ENCODE measurements at places on chromosomes 16 and 17. TPM values are rescaled to one million over a fixed set of nuclear protein-coding genes. Genes with fewer than 3 reads are reported as not detected.
A peak's percentile ranks its signal among the peaks of the same experiment; 100 is the strongest.

DNA sequence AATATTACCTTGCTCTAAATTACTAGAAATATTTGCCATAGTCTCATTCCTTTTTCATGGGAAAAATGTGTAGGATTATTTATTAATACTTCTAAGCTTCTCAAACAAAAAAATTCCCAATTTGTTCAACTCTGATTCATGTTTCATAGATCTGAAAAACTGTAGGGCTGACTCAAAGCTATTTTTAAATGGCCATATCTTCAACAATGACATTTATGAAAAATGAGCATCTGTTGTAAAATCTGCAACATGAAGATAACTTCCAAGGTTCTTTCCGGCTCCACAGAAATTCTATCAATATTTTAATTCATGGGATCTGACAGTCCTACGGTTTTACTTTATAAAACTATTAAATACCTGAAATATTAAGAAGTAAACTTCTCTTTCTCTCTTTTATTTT is 192.7 kb upstream of the KCNJ16 start:
- no peak for DNase-seq

DNA sequence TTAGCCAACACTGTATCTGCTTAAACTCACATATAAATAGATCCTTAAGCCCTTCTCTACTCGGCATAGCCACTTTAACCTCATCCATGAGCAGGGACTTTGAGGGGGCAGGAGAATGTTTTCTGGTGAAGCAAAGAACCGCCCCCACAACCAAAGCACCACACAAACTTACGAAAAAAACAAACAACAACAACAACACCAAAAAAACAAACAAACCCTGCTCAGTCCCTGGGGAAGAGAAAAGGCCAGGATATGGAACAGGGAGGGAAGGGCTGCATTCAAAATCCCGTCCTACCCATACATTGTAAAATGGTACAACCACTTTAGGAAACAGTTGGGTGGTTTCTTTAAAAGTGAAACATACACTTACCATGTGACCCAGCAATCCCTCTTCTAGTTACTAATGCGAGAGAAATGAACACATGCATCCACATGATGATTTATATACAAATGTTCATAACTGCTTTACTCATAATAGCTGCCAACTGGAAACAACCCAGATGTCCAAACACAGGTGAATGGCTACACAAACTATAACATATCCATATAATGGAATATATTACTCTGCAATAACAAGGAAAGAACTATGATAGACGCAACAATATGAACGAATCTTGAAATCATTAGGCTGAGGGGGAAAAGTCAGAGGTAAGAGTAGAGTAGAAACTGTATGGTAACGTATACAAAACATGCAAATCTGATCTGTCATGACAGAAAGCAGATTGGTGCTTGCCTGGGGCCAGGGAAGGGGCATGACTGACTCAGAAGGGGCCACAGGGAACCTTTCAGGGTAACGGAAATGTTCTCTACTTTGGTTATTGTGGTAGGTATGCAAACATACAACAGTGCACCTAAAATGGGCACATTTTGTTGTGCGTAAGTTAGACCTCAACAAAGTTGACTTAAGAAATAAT is 37.7 kb upstream of the TOB1 start:
- DNase-seq: no peak

- DNase-seq: no peak
Measured at GRCh38 chr17:59893676-59894100, 767 bp downstream of the RPS6KB1 start.

GRCh38 chr17:16516594-16517051 is 24.6 kb upstream of the LRRC75A start:
- DNase-seq: no peak

DNA sequence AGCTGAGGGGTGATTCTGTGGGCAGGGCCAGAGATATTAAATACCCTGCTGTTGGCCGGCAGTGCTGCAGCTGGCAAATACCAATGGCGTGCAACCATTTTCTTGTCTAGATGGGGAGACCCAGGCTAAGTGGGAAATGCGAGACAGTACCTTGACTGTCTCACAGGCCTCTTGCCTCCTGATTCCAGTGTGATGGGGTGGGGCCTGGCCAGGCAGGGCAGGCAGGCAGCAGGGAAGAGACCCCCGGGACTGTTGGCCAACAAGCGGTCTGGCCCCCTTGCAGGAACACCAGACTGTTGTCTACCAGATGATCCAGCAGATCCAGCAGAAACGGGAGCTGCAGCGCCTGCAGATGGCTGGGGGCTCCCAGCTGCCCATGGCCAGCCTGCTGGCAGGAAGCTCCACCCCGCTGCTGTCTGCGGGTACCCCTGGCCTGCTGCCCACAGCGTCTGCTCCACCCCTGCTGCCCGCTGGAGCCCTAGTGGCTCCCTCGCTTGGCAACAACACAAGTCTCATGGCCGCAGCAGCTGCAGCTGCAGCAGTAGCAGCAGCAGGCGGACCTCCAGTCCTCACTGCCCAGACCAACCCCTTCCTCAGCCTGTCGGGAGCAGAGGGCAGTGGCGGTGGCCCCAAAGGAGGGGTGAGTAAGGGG is 5.7 kb upstream of the CISD3 start:
- no peak for DNase-seq

DNA sequence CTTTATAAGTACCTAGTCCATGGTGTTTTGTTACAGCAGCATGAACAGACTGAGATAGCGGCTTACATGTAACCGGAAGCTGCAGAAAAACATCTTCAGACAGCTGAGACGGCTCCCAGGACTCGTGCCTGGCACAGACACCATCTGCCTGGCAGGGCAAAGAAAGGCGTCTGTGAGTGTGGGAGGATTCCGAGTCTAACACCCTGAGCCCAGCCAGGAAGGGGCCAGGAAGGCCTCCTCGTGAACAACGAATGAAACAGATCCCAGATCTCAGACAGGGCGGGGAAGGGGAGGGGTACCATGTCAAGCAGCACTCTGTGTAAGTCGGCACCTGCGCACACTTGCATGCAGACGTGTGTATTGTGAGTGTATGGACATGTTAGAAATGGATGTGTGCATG is 4.4 kb upstream of the CSNK1D start:
- no peak for DNase-seq

- DNase-seq: no peak
Measured at GRCh38 chr17:74521701-74522201, 9.5 kb downstream of the CD300LB start.

- DNase-seq: no peak
Measured at GRCh38 chr17:42197564-42198156, 3.4 kb upstream of the GHDC start.

DNA sequence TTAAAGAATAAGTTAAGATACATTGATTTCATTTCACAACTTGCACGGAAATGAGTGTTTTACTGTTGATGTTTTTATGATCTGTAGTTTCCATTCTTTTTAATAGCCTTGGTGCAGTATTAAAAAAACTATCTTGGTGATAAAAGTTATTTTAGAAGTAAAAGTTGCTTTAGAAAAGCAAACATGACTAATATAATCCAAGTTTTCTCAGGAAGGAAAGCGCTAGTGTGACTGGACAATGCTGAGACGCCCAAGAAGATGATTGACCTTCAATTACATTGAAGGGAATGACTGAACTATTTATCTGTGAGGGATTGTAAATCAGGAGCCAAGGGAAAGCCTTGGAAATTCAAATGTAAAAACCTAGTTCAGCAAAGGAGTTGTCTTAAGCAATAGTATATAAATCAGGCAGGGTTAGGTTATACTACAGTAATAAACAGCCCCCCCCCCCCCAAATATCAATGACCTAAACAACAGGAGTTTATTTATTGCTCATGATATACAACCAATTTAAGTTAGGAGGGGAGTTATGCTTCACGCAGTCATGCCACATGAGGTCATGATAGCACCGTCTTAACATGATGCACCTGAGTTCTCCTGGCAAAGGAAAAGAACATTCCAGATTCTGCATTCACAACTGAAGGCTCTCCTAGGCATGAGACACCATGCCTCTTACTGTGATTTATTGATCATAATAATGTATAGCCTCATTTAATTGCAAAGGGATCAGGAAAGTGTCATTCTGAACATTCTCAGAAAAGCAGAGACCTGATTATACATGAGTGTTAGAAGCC is 443.8 kb downstream of the CDH13 start:
- no peak for DNase-seq

GRCh38 chr16:71328151-71328550 is 30.4 kb upstream of the CALB2 start:
- DNase-seq: no peak

GRCh38 chr17:55482591-55483389 is 28.5 kb downstream of the SMIM36 start:
- no peak for DNase-seq

- peak; percentile 46 for DNase-seq
Measured at GRCh38 chr17:17313350-17313991, 10.3 kb downstream of the NT5M start.

- no peak for DNase-seq
Measured at GRCh38 chr16:86886651-86887050, 308.3 kb downstream of the FOXL1 start.

DNA sequence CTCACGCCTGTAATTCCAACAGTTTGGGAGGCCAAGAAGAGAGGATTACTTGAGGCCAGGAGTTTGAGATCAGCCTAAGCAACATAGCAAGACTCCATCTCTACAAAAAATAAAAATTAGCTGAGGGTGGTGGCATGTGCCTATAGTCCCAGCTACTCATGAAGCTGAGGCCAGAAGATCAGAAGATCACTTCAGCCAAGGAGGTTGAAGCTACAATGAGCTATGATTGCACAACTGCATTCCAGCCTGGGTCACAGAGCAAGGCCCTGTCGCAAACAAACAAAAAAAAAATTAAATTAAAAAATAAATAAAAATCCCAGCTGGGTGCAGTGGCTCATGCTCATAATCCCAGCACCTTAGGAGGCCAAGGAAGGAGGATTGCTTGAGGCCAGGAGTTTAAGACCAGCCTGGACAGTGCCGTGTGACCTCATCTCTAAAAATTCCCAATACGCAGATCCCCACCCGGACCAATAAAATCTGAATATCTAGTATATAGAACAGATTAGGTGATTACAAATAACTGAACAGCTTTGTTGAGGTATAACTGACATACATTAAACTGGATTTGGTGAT is 18.2 kb upstream of the ATF7IP2 start:
- no peak for DNase-seq

- DNase-seq: no peak
Measured at GRCh38 chr17:28907709-28908475, 5.0 kb upstream of the DHRS13 start.

DNA sequence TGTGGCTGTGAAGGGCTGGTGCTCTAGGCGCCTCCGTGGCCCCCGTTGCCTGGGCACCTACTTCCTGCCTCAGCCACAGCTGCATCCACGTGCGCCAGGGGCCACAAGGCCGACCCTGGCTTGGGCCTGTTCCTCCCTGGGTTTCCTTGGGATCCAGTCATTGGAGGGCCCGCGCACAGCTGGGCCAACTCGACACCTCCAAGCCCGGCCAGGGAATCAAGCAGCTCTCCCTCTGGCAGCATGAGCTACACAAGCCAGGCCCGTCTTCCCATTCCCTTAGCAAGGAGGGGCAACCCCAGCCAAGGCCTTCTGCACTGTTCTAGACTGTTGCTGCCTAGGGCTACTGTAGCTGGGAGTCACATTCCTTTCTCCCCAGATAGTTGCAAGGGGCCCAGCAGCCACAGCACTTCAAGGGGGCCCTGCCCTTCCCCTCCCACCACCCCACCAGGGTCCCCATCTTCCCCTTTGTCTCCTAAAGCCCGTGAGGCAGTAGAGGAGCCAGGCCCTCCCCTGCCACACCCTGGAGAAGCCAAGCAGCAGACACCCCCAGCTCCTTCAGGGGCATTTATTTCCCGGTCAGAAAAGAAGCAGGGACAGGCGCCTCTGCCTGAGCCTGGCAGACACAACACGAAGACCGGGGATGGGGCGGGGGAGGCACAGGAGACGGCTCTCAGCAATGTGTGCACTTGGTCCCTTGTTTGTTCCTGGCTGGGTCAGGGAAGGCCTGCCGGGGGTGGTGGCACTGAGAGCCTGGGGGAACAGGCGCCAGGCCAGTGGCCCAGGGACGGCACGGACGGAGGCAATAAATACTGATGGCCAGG is 3.8 kb downstream of the ARHGDIA start:
- DNase-seq: no peak

GRCh38 chr16:35193956-35194355 is 1734.5 kb downstream of the TP53TG3F start:
- DNase-seq: no peak

Gene NPIPA2
- 11.5 TPM for total RNA-seq

Gene TEKT3
- 0.82 TPM for total RNA-seq

Gene ODAD4
- 0.99 TPM for total RNA-seq

Gene BOLA2B
- 101 TPM for total RNA-seq

Gene MEOX1
- total RNA-seq: 0.07 TPM

Gene GDPD1
- total RNA-seq: 1.9 TPM

Gene CARD14
- total RNA-seq: 0.13 TPM

Gene FAM171A2
- total RNA-seq: 14.8 TPM

Gene TP53TG3D
- total RNA-seq: not detected

Gene PIPOX
- 2.2 TPM for total RNA-seq

Data from chondrocyte (in vitro differentiated cells).